ENCODE measurements at places on chromosomes 13 and 19.

DNA sequence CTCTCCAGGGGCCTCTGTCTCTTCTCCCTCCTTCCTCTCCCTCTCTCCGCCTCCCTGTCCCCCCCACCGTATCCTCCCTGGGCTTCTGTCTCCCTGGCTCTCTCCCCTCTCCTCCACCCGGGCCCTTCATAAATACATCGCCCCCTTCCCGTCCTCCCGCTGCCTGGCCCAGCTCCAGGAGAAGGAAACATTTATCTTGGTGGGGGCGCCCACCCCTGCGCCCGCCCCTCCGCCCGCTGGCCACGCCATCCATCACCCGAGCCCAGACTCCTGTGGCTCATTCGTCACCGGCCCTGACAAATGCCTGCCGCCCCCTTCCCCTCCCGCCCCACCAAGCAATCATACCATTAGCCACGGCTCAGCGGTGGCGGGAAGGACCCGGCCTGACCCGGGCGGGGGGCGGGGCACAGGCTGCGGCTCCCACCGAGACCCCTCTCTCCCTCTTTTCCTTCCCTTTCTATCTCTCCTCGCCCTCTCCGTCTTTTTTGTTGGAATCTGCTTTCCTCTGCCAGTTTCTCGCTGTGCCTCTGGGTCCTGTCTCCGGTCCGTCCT lies 2.6 kb upstream of the MEIS3 start:
- no peak for DNase-seq

- DNase-seq: no peak
Measured at GRCh38 chr13:38821770-38822551, 135.1 kb downstream of the FREM2 start.

- DNase-seq: no peak
Measured at GRCh38 chr13:74114641-74115040, 19.6 kb downstream of the KLF12 start.

DNA sequence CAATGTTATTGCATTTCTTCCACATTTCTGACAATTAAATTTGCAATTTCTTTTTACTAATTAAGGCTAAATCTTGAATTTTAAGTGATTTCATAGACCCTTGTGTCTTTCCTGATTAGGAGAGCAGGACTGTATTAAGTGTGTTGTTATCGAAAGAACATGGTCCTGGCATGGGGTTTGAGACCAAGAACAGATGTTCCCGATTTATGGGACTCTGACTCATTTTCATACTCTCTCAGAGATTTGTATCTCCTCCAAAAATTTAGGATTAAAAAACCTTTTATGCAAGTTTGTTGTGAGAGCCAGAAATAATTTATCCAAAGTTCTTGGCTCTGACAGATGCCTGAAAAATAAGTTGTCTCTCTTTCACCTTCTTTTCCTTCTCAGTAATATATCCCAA lies 589.3 kb upstream of the ARGLU1 start:
- DNase-seq: no peak

DNA sequence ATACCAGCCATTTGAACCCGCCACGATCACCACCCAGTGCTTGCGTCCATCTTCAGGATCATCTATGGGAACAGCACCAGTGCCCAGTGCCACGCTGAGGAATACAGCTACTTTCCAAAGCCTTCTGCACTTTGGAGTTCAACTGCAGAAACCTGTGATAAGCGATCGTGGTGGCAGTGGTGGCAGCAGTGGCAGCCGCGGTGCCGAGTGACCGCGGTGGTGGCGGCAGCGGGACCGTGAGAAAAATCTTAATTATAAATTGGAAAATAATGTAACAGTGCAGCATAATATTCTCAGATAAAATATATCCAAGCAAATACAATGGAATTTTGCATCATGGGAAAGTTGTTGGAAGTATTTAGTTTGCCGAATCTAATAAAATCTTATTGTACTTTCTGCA lies 2270.9 kb downstream of the PCDH9 start:
- DNase-seq: no peak

- DNase-seq: no peak
Measured at GRCh38 chr19:14437578-14438140, 4.6 kb downstream of the PKN1 start.

GRCh38 chr13:22449251-22449650 lies 731.5 kb upstream of the SGCG start:
- no peak for DNase-seq

DNA sequence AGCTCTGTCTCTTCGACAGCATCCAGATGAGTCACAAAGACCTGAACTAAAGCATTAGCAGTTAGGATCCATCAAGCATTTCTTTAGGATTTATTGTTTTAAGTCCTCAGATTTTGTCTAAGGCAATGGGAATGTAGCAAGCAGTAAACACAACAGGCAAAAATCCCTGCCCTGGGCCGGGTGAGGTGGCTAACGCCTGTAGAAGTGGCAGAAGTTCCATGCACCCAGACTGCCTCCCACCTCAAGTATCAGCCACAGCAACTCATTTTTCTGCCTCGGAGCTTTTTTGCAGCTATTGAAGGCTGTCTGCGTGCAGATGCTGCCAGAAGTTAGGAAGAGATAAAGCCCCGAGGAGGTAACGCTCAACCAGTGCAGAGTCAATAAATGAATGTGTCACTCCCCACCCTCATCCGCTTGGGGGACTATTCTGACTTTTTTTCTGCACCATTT lies 47.1 kb upstream of the MRI1 start:
- no peak for DNase-seq

GRCh38 chr13:51921790-51922740 lies 60.3 kb downstream of the CCDC70 start:
- DNase-seq: no peak

DNA sequence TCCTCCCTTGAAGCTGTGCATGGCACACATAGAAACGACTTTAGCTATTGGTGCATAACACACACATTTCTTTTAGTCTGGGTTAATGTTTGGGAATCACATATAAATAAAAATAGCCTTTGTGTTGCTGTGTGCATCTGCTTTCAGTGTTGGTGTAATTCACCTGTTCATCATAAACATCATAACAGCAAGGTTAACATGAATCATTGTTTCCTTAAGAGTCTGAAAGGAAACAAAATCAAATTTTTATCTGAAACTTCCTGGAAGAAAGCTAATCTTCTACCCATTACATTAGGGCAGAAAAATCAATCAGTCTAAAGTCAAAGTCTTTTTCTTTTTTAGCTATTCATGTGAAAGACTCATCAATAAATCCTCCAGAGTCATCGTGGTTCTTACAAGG lies 35.0 kb upstream of the TNFSF11 start:
- DNase-seq: no peak

DNA sequence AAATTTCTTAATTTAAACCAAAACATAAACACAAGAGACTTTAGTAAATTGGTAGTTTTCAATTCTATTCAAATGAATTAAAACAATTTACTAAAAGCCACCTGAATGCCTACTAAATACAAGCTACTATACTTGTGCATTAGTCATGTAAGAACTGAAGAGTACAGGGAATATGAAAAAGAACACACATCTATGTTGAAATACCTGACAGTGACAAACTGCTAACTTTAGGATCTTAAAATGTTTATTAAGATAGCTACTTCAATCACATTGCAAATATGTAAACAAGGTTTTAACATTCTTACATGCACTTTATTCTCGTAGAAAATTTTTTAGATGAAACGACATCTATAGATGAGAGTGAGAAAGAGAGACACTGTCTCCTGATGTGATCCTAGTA lies 4.1 kb downstream of the SPRYD7 start:
- no peak for DNase-seq

GRCh38 chr13:52359534-52359933 lies 46.4 kb downstream of the THSD1 start:
- DNase-seq: no peak

- no peak for DNase-seq
Measured at GRCh38 chr13:94640721-94641120, 39.1 kb downstream of the GPR180 start.

DNA sequence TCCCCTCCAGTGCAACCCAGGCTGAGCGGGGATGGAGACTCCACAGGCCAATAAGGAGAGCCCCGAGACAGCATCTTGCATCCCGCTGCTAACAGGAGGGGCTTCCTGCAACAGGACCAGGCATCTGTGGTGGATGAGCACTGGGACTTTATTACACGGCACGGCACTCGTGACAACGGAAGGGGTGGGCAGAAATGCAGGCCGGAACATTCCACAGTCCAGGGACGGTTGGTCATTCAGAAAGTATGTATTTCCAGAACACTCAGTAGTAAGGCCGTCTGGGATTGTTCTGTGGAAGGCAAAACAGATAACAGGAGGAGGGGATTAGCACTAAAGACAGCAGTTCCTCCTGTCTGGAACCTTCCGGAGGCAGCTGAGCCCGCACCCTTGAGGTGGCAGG lies 3.3 kb upstream of the TM6SF2 start:
- no peak for DNase-seq

DNA sequence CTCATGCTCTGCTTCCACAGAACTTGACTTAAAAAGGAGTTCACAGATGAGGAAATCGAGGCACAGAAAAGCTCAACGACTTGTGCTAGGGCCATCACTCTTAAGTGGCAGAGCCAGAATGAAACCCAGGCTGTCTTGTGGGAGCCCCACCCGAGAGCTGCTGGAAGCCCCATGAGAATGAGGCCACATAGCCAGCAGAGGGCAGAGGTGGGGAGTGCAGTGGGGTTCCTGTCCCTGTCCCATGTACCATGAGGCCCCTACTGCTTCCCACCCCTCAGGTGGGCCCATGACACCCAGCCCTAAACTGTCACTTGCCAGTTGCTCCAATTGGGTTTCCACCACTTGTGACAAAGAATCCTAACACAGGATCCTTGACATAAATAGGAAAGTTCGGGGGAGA lies 175.9 kb downstream of the IRS2 start:
- DNase-seq: peak; percentile 43

GRCh38 chr13:78827471-78827870 lies 168.5 kb upstream of the OBI1 start:
- DNase-seq: no peak

DNA sequence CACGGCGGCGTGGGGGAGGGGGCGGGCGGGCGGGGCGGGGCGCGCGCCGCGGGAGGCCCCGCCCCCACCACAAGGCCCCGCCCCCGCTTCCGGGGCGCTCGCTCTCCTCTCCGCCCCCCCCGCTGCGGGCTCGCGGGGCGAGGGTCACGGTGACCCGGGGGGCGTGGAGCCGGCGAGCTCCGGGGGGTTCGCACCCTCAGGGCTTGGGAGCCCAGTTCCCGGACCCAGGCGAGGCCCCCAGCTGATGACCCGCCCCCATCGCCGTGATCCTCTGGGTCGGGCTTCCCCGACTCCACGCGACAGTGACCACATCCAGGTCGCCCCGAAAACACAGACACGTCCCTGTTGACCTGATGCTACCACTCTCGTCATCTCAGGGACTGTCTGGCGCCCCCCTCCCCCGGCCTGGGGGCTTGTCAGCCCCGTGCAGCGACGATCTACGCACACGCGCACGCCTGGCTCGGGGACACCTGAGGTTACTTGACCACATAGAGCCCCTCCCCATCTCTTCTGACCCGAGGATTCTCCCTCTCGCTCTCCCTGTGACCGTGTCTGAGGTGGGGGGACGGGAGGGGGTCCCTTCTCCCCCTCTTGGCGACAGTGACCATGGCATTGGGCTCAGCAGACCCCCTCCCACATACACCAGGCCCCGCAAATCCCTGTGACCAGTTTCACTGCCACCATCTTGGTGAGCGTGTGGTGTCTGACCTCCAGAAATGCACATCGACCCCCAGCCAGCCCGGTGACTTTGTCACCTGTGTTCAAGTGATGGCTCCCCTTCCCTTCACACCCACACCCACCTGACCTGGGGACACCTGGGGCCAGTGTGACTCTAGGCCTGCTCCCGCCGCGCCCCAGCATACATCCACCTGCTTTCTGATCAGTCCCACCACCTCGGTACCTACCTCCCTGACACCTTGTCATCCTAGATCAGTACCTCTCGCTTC lies 670 bp downstream of the MAP2K7 start:
- no peak for DNase-seq

DNA sequence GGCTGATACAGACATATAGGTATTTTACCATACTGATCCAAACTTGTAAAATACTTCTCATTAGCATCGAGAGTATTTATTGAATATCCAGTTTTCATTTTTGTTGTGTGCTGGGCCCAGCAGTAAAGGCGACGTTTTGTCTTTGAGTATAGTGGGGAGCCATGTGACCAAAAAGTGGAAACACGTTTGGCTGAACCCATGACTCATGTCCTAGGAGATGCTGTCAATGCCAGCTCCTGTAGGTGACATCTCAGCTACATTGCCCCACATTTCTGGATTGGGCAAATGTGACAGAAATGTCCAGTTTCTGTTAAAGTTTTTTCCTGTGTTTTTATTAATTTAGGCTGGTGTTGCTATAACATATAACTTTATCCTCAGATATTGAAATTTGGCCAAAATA lies 26.1 kb upstream of the GTF3A start:
- DNase-seq: no peak
